CD8-positive, alpha-beta T cell (primary cell): ENCODE measurements at places on chromosomes 6 and 20.

- no peak for DNase-seq
These were observed 17.5 kb downstream of the RIN2 start for GRCh38 chr20:19775353-19776253.

- DNase-seq: peak; percentile 56
These were observed 968 bp upstream of the ZMYND8 start for GRCh38 chr20:47357296-47358038.

DNA sequence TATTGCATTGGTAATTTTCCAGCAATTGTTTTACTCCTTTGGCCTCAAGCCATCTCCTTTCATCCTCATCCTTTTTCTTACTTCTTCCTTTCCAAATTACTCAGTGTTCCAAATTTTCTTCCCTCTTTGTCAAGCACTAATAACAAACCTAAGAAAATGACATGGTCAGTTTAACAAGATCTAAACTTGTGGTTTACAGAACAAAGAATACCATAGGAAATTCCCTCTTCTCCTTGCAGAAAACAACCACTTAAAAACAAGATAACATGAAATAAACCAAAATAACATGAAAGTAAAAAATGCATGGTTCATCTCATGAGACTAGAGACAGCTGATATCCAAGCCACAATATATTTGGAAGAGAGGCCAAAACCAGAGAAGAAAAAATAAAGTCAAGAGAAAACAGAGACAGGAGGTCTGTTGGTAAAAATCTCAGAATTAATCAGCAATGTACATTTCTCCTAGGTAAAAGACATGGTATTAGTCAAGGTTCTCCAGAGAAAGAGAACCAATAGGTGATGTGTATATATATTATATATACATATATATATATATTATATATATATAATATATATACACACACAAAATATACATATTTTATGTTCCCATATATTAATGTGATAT, 51.0 kb upstream of the SENP6 start:
- DNase-seq: no peak

DNA sequence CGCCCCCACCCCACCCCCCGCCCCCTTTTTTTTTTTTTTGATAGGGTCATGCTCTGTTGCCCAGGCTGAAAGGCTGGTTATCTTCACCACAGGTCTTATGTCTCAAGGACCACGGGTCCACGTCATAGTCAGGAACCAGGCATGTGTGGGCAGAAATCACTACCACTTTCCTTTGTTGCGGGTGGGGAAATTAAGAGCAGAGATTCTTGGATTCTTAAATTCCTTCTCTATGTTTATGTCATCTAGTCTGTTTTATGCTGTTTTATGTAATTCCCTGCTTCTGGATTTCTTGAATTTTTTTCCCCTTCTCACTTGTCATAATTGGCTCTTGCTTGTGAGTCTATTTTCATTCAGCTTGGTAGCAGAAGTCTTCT, 25.8 kb upstream of the PLCG1 start:
- DNase-seq: no peak

DNA sequence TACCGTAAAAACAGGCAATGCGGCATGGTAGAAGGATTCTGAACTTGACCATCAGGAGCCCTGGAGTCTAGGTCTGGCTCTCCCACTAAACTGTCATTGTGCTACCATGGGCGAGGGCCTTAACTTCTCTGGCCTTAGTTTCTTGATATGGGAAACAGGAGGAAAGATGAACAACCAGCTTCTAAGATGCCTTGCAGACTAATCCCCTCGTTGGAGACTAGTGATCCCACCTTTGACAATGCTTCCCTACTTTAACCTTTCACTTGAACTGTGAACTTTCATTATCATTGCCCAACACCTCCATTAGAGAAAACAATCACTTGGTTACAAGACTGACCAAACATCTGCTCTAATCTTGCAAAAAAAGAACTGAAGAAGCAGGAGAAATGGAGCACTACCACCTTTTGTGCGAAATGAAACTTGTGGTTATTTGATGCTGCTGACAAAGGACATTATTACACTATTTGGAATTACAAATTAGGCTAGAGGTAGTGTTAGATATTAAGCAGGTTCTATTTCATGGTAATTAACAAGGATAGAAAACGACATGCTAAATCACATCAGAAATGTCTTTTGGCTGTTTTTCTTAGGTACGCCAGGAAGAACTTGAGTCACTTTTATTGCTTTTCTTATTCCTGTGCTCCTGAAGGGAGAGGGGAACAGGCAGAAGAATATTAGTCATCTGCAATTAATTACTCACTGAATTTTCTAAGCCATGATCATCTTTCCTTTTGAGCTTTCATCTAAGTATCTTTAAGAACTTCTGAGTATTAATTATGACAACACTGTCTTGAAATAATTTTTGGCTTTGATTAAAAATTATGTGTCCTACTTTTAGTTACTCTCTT, 39.1 kb upstream of the ARHGAP18 start:
- no peak for DNase-seq

- DNase-seq: no peak
These were observed 719.5 kb upstream of the GJE1 start for GRCh38 chr6:141413196-141413595.

- DNase-seq: no peak
These were observed 215.4 kb downstream of the HDGFL1 start for GRCh38 chr6:22784601-22785410.

GRCh38 chr20:42795111-42795695, 394.5 kb downstream of the PTPRT start:
- no peak for DNase-seq

- no peak for DNase-seq
These were observed 196.7 kb upstream of the CDH4 start for GRCh38 chr20:61055180-61056010.

DNA sequence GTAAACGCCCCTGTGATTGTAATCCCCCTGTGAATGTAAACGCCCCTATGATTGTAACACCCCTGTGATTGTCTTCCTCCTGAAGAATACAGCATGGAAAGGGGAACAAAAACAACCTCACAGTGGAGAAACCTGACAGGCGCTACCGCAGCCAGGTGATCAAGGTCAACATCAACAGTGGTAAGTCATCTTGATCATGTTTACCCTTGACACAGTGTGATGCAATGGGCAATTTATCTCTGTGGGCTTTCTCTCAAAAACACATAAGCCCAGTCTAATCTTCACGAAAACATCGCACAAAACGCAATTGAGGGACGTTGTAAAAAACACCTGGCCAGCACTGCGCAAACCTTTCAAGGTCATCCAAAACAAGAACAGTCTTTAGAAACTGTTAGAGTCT, 277.2 kb downstream of the PRKN start:
- no peak for DNase-seq

DNA sequence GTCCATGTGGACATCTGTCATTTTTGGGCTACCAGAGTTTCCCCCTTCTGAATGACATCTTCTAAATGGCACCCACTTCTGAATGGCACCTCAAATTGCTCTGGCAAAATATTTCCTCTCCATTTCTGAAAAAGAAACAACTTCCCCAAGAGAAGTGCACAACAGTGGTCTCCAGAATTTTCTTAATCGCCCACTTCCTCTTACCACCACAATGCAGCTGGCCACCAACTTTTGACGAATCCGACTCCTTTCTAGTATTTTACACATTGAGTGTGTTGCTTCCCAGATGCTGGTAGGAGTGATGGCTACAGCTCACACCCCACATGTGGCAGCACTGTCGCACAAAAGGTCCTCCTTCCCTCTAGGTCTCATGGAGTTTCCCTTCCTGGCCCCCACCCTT, 216.1 kb downstream of the FOXA2 start:
- no peak for DNase-seq

- no peak for DNase-seq
These were observed 4.4 kb downstream of the TFAP2A start for GRCh38 chr6:10410207-10411050.

GRCh38 chr6:21628160-21628559, 34.6 kb downstream of the SOX4 start:
- no peak for DNase-seq

DNA sequence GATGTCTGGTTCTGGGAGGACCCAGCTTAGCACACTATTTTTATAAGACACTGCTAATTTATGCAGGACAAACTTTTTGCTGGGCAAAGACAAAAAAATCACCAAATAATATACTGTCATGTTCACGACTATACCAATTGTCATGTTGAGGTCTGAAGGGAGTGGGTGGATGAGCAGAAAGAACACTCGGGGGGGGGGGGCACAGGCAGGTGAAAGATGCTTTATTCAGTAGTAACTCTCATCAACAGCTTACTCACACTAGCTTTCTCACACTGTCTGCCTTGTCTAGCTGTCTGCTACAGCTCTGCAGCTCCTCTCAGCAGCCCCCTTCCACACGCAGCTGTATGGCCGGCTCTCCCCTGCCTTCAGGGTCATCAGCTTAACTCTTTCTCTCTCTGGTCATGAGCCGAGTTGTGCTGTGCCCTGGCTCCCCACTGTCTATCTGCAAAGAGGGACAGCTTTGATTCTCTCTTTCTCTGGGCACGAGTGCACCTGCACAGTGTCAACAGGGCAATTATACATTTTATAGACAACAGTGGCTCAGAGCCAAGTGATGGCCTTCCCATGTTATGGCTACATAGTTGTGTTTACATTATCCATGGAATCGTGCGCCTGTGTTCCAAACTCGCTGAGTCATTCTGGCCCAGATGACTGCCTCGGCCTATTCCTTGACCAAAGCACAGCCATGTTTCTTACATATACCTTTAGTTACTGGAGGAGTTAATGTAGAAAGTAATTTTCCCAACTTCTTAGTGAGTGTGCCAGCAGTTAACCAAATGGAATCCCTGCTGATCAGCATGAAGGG, 187.7 kb upstream of the PRSS16 start:
- no peak for DNase-seq

- no peak for DNase-seq
These were observed 3.8 kb downstream of the ZNF334 start for GRCh38 chr20:46509523-46509922.

DNA sequence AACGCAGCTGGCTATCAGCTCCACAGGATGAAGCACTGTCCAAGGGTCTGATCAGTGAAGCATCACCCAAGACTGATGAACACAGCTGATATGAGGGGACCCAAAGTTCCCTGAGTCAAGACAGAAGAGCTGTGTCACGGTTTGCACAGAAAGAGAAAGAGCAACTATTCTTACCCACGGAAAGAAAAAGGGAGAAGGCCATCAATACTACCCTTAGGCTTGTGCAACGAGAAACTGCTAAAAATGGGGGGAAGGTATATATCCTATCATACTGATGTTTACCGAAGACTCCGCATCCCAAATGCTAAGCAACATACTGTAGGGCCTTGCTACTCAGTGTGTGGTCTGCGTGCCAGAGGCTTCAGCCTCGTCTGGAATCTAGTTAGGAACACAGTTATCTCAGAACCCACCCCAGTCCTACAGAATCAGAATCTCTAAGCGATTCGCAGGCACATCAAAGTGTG, 665 bp downstream of the FASTKD5 start:
- DNase-seq: no peak

DNA sequence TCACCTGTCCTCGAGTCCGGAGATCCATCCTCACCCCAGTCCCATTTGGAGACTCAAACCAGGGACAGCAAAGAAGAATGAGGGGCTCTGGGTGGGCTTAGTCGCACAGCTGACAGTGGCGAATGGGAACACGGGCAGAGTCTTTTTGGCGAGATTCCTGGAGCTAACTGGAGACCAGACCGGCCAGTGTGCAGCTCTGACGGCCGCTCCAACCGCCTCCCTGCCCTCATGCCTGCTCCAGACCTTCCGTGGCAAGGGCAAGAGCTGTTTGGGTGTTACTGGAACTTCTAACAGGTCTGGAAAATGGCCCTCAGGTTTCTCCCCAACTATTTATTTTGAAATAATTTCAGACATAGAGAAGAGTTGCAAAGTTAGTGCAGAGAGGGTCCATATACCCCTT, 75.6 kb downstream of the IRF4 start:
- DNase-seq: no peak

DNA sequence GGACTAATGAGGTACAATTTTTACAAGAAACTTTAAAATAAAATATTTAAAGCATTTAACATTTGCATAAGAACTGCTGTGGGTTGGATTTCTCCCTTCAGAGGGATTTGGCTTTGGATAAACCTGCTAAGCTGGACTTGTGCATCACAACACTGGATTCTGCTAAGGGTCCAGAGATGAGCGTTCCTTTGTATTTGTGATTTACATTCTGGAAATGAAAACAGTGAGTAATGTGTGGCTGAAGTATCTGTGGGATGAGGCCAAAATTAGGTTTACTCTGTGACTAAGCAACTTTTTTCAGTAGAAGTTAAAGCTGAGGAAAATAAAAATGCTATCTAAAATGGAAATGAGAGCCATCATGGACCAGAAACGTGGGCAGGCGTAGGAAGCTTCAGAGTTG, 494.3 kb downstream of the EPM2A start:
- DNase-seq: no peak

GRCh38 chr6:106318851-106319250, 6.7 kb downstream of the ATG5 start:
- no peak for DNase-seq

DNA sequence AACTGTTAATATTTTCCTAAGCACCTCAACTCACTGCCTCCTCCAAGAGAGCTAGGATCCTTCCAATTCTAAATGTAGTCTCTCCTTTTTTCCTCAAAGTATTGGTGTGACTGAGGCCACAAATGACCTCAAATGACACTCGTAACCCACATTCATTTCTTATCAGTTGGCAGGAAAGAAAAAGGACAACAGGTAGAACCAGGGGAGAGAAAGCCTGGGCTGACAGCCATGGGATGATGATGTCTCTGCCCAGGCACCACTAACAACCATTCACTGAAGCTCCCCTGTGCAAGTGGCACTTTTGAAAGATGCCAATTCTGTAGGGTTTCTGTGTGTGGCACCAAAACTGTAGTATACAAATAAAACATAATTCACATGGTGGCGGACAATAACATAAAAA, 7.4 kb downstream of the ZBTB24 start:
- DNase-seq: no peak

DNA sequence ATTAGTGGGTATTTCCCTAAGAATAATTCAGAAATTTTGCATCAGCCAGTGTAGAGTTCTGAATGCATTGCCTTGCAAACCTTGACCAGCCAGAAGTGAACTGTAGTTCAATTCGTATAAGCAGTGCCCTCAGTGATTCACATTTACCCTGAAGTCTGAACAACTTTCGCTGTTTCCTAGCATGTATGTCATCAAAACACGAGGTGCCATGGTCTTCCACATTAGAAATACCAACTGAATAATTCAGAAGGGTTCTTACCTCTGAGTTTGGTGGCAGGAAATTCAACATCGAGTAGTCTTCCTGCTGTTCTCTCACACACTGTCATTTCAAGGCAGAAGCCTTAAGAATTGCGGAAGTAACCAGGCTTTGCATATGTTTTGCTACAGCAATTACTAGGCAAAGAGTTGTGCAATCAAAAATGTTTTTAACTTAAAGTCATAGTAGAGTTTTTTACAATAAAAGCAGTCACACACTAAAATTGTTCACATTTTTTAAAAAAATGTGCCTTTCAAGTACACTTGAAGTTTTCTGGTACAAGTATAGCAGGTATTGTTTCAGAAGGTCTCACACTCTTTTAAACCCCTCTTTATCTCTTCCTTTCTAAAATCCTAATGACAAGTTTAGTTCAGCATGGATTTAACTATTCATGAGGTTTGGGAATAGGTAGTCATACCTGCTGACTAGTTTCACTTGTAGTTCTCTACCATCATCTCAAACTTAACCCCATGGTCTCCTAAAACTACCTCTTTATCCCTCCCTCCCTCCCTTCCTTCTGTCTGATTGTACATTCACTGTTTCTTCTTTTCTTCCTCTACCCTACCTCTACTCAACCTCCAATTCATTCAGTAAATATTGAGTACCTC, 118.3 kb downstream of the STXBP5 start:
- no peak for DNase-seq
